Stimulated activated CD8-positive, alpha-beta memory T cell treated with anti-CD3 and anti-CD28 coated beads, Interleukin-15, amount 100 ng/mL, for 24 hours (primary cell): ENCODE measurements at places on chromosomes 3 and 15.

DNA sequence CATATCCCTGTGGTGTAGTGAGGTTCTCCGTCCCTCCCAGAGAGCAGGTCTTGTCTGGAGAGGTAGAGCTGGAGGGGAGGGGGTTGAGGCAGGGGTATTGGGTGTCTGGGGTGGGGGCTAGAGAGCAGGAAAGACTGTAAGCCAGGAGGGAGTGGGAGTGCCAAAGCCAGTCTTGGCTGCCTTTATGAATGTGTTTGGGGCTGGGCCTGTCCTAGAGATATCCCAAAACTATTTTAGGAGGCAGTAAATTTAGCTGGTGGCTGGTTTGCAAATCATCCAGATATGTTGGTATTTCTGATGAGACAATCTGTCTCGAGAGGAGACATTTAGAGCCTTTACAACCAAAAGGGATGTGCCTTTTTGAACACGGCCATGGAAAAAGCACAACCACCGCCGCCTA, 166.6 kb downstream of the TLE3 start:
- DNase-seq: no peak

GRCh38 chr15:36601497-36601932, 22.1 kb downstream of the CDIN1 start:
- DNase-seq: no peak

- DNase-seq: no peak
Observed at GRCh38 chr3:139764069-139764905, 86.5 kb upstream of the NMNAT3 start.

DNA sequence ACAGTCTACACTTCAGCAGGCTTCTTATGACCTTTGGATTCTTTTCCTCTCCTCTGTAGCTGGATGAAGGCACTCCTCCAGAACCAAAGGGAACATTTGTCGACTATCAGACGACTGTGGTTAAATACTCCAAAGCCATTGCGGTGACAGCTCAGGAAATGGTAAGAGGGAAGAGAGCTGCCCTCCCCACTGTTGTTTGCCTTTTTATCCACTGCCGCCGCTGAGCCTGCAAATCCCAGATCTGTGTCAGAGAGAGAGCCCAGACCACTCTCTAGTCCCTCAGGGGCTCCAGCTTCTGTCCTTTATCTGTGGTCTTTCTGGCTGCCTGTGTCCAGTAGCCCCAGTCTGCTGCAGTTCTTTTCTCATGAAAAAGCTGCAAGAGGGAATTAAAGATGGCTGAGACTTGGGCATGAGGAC, 261.5 kb upstream of the TPM1 start:
- DNase-seq: no peak

GRCh38 chr15:52308446-52309153, 13.0 kb upstream of the MYO5C start:
- DNase-seq: no peak

- DNase-seq: no peak
Observed at GRCh38 chr3:184805351-184806038, 6.5 kb upstream of the VPS8 start.
